Effector memory CD4-positive, alpha-beta T cell (primary cell): ENCODE measurements at places on chromosomes 1 and 21.

- DNase-seq: no peak
Measured at GRCh38 chr1:109997867-109998229, 13.3 kb downstream of the AHCYL1 start.

GRCh38 chr1:64323882-64324281 lies 120.5 kb downstream of the UBE2U start:
- DNase-seq: no peak

- DNase-seq: no peak
Measured at GRCh38 chr1:29279951-29280391, 43.6 kb downstream of the PTPRU start.

GRCh38 chr1:31751822-31752241 lies 12.3 kb downstream of the ADGRB2 start:
- no peak for DNase-seq

- DNase-seq: no peak
Measured at GRCh38 chr1:185468626-185469025, 151.6 kb upstream of the IVNS1ABP start.

GRCh38 chr21:46210378-46211136 lies 18.0 kb downstream of the LSS start:
- DNase-seq: no peak

DNA sequence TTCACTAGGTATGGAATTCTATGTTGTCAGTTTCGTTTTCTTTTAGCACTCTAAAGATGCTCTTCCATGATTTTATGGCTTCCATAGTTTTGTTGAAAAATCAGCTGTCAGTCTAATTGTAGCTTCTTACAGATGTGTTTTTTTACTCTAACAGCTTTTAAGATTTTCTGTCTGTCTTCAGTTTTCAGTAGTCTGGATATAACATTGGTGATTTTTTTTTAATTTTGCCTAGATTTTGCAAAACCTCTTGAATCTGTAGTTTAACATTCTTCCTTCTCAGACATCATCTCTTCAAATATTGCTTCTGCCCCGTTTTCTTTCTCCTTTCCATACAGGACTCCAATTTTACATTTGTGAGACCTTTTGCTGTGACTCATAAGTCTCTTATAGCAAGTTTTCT lies 17.9 kb upstream of the DYRK1A start:
- no peak for DNase-seq

- DNase-seq: no peak
Measured at GRCh38 chr1:48792961-48793360, 16.3 kb upstream of the BEND5 start.

GRCh38 chr1:4003846-4004505 lies 103.9 kb upstream of the C1orf174 start:
- no peak for DNase-seq

DNA sequence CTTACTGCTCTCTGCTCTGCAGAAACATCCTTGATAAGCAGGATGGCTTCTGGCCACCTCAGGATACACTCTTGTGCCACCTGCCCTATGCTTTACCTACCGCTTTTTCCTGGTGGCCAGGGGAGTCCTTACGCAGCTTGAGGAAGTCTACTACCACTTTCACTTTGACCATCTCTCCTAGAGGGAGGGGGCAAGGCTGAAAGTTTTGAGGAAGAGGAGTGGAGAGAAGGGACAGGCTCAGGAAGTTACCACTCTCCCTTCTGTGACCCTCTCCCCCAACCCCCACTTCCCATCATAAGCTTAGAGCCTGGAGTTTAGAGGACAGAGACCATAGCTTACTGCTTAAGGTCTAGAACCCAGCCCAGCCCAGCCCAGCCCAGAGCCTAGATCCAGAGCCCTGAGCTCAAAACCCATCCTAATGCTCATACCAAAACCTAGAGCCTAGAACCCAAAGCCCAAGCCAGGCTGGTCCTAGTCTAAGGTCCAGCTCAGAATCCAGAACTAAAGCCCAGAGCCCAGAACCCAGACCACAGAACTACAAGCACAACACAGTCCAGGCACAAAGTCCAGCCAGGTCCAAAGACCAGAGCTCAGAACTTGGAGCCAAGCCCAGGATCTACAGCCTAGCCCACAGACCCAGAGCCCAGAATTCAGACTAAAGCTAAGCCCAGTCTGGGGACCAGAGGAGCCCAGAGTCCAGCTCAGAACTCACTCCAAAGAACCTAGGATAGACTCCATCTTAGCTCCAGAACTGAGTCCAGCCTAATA lies 18.0 kb upstream of the MFSD2A start:
- DNase-seq: no peak

DNA sequence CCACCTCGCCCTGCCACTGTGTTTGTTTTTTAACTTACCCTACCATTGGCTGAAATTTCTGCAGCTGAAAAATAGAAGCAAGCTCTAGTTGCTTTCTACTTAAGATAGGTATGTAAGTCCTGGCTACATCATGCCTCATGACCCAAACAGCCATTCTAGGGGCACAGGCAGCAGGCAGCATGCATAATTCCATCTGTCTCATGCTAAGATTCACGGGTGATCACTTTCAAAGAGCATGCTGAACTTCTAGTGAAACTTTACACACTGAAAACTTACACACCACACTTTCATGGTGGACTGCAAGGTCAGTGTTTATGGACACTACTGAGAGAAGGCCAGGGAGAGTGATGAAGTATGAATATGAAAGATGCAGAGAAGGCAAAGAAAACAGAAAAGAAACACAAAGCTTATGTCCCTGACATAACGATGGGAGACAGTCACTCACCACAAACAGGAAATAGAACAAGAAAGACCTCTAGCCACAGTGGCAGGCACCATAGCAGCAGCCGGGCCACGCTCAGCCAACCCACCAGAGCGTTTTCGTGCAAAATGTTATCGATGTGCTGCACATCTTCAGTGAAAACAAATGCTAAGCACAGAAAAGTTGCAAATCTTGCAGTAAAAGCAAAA lies 102.3 kb upstream of the TIAM1 start:
- no peak for DNase-seq

- no peak for DNase-seq
Measured at GRCh38 chr1:204161609-204162493, 4.3 kb downstream of the REN start.

DNA sequence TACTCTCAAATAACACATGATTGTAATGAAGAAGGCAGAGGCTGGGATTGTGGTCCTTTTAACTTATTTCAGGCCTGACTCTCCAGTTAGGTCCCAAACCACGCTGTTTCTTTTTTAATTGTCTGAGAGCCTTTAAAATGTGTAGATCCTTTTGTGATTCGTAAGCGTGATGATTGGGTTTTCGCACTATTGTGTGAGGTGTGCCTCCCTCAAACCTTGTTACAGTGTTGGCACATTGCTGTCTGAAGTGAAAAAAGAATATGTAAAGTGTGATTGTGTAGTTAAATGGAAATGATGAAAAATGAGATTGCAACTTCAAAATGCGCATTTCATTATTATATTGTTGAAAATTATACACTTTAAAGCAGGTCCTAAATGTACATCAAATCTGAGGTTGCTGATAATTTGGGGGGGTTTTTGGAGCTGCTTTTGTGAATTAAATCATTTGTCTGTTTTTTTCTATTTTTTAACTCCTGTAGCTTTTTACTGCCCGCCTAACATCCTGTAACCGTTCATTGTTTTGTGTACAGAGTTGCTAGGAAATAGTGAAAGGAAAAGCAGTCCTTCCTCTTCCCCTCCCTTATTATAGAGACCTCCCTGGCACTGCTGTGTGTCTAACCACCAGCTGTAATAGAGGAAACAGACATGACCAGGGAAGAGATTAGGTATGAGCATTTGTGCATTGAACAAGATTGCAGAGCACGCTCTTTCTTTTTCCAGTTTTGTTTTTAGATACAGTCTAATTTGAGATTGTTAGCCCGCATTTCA lies 43.3 kb downstream of the IARS2 start:
- no peak for DNase-seq

DNA sequence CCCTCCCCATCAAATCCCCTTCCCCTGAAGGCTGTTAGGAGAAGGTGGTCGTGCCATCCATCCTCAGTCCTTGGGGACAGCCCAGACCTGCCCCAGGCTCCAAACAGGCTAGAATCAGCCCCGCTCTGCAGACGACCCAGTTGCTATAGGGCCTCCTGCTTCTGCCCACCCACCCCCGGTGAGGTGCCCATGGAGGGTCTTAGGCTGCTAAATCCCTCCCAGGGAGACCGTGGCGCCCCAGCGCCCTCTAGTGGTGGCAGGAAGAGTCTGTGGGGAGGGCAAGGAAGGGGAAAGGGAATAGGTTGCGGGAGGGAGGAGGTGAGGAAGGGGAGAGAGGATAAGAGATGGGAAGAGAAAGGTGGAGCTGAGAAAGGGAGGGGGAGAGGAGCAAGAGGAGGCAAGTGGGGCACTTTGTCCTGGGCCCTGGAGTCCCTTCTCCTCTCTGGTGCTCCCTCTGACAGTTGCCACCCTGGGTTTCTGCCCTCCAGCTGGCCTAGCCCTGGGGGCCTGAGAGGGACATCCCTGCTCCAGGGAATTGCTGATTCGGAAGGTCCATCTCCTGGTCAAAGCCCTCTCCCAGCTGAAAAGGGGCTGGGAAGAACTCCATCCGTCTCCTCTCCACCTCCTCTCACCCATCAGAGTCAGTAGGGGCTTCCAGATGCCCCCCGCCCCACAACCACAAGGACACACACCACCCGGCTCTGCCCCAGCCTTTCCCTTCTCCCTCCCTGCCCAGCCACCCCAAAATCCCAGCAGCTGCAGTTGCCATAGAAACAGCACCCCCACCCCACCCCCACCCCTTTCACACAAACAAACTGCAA lies 55.4 kb downstream of the CAMK2N1 start:
- no peak for DNase-seq

GRCh38 chr1:115023593-115023992 lies 6.0 kb upstream of the TSHB start:
- DNase-seq: no peak

DNA sequence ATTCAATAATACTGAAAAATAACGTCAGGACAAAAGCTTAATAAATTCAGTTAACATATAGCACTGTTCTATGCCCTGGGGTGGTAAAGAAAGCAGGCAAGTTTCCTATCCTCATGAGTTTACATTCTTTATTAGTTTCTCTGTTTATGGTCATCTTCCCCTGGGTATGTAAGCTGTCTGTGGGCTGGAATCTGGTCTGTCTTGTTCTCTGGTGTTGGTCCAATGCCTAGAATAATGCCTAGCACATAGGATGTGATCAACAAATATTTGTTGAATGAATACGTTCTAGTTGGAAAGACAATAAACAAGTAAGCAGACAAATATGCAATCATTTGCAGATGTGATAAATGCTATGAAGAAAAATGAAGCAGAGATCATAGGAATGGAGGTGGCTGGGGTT lies 7.2 kb upstream of the IGSF3 start:
- no peak for DNase-seq

- no peak for DNase-seq
Measured at GRCh38 chr1:99565606-99566289, 80.2 kb upstream of the PALMD start.

- DNase-seq: no peak
Measured at GRCh38 chr1:98924977-98925376, 79.7 kb downstream of the PLPPR5 start.

DNA sequence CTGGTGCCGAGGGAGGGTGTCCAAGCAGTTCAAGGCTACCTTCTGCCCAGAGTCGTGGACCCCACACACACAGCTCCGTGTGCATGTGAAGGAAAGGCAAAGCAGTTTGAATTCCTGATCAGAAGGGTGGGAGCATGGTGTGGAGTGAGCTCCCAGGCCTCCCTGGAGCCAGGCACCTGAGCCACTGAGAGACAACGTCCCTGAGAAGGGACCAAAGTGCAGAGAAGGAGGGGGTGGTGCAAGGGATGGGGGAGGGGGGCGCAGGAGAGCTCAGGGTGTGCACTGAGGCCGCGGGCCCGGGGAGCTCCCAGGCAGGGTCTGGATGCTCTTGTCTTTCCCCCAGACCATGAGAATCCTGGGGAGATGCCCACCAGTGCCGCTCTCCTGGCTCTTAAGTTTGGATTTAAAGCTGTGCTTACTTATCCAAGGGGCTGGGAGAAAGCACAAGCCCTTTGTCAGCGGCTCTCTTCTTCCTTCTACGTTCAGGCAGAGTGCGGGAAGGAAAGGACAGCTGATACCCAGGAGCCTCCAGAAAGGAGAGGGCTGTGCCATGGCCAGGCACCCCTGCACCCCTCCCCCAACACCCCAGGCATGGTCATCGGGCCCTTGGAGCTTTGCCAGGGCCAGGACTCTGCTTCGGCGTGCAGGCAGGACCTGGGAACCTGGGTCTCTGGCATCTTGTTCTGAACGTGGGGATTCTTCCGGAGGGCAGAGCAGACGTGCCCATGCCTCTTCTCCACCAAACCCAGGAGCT lies 24.1 kb downstream of the ACTA1 start:
- DNase-seq: no peak

DNA sequence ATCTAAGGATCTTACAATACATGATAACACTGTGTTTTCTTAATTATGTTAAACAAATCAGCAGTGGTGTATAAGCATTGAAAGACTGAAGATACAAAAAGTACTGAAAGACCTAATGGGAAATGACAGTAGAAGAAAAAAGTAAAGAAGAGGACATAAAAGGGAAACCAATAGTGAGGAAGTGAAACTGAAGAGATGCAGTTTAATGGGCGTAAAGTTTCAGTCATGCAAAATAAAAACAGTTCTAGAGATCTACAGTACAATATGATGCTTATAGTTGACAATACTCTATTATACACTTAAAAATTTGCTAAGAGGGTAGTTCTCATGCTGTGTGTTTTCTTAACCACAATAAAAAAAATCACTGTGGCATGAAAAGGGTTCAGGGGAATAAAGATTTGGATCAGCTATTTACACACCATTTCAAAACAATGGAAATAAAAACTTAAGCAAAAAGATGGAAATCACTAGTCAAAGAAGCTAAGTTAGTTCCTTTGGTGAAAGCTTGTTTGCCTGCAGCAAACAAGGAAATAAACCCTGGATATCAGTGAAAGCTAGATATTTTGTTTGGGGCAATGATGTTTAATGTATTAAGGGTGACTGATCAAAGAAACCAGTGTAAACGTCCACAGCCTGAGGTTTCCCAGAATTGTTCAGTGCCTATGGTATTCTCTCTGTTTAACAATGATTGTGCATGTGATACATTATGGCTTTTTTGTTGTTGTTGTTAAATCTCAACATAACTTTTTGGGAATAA lies 1160.8 kb upstream of the ADGRL2 start:
- no peak for DNase-seq

GRCh38 chr1:235999259-235999925 lies 65.5 kb downstream of the NID1 start:
- peak; percentile 66 for DNase-seq

GRCh38 chr1:36203554-36204346 lies 20.5 kb upstream of the THRAP3 start:
- no peak for DNase-seq

- DNase-seq: no peak
Measured at GRCh38 chr1:21198929-21199328, 22.2 kb upstream of the EIF4G3 start.

DNA sequence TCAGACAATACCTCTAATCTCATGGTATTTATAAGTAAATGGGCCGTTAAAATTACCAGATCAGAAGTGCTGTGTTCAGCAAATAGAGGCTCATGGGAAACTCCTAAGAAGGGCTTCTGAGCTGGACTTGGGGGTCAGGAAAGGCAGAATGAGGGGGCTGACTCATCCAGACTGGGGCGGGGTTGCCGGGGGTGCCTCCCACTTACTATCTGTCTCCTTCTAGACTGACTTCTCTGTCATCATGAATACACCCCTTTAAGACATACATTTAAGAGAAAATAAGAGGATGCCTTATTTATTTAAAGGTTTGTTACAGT lies 96.0 kb upstream of the ERRFI1 start:
- DNase-seq: no peak

GRCh38 chr1:198939956-198940355 lies 301.1 kb downstream of the PTPRC start:
- DNase-seq: no peak

- no peak for DNase-seq
Measured at GRCh38 chr21:45788637-45789506, 145.3 kb downstream of the PCBP3 start.
